ENCODE measurements at places on chromosomes 13 and 19.
A peak's percentile ranks its signal among the peaks of the same experiment; 100 is the strongest.

DNA sequence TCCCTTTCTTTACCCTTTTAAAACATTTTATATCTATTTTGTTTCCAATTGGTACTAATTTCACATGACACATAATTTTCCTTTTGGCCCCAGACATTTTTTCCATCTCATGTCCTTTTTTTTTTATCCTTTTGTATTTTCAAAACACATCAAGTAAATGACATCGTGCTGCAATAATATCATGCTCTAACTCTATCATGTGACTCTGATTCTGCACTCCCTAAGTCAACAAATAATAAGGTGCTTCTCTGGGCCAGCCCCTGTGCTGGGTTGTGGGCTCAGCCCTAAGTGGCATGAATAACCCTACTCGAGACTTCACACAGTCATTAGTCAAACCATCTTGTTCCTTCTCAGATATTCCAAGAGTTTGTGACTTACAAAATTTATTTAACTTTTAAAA is 21.7 kb downstream of the NALCN start:
- no peak for DNase-seq

GRCh38 chr13:102721800-102722231 is 27.0 kb upstream of the METTL21C start:
- DNase-seq: no peak

DNA sequence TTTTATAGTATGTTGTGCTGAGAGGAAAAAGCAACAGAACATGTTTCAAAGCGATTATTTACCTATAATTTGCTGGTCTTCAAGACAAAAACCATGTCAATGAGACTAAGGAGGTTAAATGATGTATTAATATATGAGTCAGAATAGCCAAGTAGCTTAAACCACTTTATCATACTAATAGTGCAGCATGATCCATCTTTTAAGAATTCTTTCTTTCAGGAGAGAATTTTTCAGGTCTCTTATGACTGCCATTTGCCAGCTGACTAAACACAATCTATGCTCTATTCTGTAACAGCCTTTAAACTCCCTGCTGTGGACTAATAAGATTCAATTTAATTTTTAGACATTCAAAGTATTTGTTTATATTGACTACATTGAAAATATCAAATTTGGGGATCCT is 93.7 kb downstream of the TRPC4 start:
- no peak for DNase-seq

DNA sequence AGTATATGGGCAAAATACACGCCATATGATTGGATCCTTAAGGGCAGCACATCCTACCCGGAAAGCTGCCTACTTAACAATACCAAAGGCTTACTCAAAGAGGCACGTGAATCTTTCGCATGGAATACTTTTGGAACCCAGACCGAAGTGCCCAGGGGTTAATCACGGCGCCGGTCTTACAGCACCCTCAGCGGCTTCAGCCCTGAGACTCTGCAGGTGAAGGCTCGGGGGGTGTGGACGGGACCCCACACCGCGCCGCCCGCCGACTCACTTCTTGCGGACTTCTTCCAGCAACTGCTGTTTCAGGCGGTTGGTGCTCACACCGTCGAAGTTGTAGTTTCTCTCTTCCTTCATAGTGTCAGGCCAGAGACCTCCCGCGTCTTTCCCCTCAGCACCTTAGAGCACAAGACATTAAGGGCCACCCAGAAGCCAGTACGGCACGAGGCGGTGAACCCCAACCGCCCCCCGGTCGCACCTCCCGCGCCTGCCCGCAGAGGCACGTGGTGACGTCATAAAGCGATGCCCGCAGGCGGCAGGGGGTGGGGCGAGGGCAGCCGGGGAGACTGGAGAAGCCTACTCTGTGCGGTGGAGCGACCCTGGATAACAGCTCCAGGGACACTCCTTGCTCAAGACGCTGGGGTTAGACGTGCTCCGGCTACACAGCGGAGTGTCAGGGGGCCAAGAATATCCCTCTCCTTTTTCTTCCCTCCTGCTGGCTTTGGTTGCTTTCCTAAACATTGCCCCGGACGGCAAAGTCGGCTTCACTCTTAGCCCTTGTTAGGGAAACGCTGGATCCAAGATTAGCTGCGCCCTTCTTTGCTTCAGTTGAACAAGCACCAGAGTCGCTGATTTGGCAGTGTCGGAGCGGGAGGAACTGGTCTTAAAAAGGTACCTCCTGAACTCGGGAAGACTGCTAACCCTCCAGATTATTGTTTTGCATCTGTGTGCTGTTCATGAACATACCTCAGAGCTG is at the start of gene CCDC169:
TSS of gene CCDC169 (minus strand) at position 449 of the 973 bp plus-strand sequence. CDS start at position 354, 95 bp downstream.
- DNase-seq: peak; percentile 42

GRCh38 chr19:17497149-17497798 is 14.2 kb upstream of the PGLS start:
- DNase-seq: no peak

- no peak for DNase-seq
Observed at GRCh38 chr13:27857282-27857681, 62.5 kb upstream of the PDX1 start.

DNA sequence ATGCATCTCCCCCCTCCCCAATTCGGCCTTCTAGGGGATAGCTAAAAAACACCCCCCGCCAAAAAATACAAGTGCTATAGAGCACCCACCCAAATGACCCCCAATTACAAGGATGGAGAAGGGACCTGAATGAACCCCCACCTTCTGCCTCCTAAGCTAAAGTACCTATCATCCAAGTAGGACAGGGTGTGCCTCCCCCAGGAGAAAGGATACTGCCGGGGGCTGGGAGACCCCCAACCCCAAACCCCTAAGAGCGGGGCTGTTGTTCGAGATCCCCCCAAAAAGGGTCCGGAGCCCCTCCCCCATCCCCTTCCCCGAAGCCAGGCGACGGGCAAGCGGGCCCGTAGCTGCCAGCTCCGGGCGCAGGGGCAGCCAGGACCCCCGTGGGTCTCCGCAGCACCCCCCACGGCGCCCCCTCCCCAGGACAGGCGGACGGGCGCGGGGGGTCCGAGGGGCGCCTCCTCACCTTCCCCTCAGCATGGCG is 1.9 kb downstream of the ZC3H4 start:
- no peak for DNase-seq

DNA sequence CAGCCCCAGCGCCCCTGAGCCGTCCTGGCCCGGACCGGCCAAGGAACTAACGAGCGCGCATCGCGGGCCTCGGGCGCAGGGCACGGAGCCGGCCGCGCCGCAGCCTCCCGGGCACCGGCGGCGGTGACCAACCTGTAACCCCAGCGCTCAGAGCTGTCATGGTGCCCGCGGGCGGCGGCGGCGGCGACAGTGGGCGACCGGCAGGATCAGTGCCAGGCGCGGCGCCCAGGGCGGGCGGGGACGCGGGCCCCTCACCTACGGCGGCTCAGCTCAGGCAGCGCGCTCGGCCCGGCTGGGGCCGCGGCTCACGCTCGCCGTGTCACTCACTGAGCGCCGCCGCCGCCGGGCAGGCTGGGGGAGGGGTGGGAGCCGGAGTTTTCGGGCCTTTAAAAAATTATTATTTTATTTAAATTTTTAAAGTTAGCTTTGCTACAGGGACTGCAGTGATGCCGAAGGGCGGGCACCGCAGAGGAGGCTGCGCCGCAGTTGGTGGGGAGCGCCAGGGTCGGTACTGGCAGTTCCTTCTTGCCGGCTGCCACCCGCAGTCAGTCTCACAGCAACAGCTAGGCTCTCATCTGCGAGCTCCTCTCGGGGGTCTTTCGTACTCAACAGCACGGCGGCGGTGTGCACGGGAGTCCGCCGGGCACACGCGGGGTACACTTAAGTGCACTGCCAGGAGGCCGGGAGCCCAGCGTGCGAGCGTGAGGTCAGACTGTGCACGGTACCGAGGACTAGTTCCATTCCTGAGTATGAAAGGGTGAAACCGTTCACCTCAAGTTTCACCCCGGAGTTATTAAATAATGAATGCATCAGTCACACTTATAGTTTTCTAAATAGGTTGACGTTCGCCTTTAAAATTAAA is at the start of gene NALCN:
TSS of gene NALCN (minus strand) at position 328 of the 862 bp plus-strand sequence. CDS start 17,382 bp downstream, outside the sequence.
- DNase-seq: no peak

DNA sequence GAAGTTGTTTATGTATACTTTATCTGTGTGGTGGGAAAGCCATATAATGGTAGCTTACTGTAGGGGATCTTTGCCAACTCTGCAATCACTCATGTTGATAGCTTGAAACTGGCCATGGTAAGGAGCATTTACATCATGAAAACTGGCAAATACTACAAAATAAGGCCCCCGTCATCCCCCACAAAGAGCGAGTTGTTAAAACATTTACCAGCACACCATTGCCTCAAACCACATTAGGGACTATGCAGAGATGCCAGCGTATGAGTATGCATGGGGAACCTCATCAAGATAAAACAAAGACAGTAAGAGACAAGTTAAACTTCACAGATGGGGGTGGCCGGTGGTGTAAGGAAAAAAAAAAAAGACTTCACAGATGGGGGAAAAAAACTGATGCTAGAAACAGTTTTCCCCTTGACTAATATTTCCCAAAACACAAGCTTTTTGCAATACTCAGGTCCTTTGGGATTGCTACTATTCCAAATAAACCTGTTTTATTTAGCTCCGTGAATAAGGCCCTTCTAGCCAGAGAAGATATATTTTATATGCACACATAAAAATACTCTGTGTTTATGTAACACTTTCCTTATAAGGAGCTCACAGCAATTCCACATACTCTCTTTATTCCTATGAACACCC is 70.6 kb upstream of the SERP2 start:
- no peak for DNase-seq

- no peak for DNase-seq
Observed at GRCh38 chr13:83780227-83780626, 102.0 kb downstream of the SLITRK1 start.

GRCh38 chr13:75194717-75195462 is 287.1 kb downstream of the TBC1D4 start:
- DNase-seq: no peak

DNA sequence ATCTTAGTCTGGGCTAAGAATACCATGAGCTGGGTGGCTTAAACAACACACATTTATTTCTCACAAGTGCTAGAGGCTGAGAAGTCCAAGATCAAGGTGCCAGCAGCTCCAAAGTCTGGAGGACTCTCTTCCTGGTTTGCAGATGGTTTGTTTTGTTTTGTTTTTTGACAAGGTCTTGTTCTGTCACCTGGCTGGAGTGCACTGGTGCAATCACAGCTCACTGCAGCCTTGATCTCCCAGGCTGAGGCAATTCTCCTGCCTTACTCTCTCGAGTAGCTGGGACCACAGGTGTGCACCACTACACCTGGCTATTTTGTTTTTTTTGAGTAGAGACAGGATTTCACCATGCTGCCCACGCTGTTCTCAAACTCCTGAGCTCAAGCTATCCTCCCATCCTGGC is 15.5 kb downstream of the APLP1 start:
- no peak for DNase-seq

DNA sequence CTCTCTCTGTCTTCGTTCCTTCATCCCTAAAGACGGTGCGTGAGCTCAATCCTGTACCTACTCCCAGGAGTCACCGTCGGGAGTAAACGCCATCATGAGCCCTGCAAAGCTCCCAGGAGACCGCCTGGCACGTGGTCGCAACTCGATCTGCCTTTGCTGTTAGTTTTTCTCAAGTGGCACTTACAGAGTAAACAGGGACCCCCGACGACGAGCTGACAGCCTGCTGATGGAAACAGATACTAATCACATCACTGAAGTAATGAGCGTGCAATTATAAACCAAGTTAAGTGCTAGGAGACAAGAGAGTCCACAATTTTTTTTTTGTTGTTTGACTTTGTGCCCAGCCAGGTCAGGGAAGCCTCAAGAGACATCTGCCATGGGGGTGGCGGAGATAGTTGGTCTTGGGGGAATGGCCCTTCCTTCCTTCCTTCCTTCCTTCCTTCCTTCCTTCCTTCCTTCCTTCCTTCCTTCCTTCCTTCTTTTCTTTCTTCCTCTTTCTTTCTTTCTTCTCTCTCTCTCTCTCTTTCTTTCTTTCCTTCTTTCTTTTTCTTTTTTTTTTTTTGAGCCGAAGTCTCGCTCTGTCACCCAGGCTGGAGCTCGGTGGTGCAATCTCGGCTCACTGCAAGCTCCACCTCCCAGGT is 23.6 kb downstream of the CACNG6 start:
- no peak for DNase-seq
